ENCODE measurements at places on chromosomes 2 and 18.
A peak's percentile ranks its signal among the peaks of the same experiment; 100 is the strongest.

DNA sequence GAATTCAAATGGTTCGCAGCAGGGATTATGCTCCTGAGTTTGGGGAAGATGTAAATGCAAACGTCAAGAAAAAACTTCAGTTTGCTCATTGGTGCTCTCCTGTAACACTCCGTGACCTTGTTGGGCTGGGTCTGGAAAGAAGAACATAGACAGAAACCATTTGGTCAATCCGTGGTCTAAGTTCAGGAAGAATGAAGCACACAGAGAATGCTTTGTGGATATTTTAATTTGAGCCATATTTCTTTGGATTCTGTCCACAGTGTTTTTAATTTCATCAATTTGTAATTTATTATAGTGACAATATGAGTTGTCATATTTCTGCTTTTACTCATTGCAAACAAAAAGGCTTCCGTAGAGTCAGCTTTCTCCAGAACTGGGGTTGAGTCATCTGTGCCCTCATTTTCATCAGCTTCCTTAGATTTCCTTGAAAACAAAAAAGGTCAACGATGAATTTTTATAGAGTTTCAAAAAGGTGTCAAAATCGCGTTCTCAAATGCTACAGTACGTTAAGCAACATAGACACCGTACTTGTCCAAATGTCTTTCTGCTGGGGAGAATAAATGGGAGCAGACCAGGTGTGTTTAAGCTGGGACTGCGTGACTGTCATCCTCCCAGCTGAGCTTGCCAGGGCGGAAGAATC lies 606.4 kb downstream of the RNF144A start:
- DNase-seq, result peak; percentile 84

DNA sequence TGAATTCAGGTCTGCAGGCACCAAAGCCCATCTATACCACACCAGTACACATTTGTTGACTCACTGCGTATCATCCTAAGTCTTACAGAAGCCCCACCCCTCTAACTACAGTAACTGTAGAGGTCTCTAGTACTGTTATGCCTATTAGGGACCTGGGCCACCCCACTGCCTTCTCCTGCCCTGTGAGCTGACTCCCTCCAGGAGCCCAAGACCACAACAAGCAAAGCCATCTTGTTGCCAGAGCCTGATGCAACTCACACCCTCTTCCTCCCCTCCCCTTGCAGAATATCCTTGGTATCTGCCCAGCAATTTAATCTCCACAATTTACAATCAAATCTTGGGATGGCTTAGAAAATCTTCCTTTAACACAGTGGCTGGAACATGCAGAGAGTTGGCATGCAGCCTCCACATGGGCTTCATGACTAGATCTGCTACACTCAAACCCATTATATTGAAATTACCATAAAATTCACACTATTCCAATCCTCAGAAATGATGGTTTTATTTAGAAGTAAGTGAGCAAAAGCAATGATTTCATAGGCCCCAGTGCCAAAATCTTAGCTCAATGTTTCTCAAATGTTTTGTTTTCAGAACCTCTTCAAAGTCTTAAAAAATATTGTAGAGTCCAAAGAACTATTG lies 17.7 kb upstream of the CYP1B1 start:
- DNase-seq, result peak; percentile 72

- no peak for DNase-seq
Observed at GRCh38 chr2:39243469-39244123, at the start of gene CDKL4. Gene CDKL4 (minus strand): TSS chr2:39243970.

DNA sequence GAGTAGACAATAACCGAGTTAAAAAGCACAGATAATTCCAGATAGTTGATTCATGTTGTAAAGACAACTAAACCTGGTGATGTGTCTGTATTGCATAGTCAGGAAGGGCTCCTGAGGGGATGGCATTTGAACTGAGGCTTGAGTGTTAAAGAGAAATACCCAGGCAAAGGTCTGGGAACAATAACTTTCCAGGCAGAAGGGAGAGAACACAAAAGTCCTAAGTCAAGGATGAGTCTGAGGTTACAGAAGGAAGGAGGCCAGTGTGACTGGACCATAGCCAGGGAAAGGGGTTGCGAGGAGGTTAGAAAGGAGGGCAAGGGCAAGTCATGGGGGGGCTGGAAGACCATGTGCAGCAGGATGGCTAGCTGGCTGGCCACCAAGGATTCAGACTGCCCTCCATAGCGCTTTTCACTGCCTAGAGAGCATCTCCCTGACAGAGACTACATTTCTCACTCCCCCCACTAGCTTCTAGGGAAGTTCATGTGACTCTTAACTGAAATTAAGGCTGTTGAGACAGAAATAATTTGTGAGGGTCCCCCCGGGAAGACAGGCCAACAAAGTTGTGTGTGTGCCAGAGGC lies 135.5 kb upstream of the CREB1 start:
- peak; percentile 63 for DNase-seq

DNA sequence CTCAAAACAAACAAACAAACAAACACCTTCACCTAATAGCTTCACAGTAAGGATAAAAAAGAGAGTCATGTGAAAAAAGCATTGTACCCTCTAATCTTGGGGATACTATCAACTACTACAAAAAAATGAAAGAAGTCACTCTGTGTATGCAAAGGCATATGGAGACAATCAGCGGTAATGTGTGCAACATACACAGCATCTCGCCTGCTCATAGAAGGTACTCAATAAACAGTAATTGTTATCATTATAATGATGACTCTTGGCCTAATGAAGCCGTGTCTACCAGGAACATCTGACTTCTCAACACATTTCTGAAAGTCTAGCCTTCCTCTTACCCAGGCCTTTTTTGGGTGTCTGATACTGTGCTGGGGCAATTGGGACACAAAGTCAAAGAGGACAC lies 55.3 kb downstream of the MYCN start:
- no peak for DNase-seq

DNA sequence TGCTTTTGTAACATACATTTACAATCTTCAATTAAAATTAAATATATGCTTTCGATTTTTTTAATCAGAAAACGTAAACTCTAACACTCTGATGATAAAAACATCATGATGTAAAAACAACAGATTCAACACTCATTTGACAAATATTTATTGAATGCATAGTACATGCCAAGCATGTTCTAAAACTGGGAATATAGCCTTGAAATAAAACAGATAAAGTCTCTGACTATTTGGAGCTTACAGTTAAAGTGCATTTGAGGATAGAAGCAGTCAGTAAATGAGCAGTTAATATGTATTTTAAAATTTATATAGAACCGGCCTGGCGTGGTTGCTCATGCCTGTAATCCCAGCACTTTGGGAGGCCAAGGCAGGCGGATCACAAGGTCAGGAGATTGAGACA lies 47.8 kb downstream of the TMX3 start:
- no peak for DNase-seq

DNA sequence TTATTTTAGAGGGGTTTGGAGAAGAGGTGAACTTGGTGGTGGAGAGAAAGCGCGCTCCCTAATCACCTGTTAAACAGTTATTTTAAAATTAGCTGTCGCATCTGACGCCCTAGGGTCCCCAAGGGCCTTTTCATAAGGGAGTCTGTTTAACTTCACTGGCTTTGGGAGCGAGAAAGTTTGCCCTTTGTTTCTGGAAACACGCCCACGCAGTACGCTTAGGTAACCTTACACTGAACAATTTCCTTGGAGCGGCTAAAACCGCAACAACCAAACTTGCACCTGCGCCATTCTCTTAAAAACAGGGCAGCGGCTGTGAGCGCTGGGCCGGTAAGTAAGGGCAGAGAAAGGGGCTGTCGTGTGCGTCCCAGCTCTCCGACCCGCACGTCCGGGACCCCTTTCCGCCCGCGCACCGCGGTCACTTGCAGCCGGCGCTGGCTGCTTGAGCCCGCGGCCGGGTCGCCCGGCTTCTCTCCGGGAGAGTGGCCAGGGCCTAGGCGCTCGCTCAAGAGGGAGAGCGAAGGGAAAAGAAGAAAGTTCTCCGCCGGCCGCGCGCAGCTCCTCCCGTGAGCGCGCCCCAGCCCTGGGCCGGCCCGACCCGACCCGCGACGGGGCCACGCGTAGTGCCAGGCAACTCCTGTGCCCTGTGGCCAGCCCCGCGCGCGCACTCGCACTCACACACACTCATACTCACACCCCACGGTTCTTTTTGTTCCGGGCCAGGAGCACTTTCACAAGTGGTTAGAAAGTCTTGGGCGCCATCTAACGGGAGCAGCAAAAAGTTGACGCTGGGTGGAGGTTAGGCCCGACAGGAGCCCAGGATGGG lies 19.2 kb downstream of the POU3F3 start:
- peak; percentile 67 for DNase-seq

GRCh38 chr18:70116949-70117348 lies 88.5 kb downstream of the RTTN start:
- DNase-seq, result no peak

DNA sequence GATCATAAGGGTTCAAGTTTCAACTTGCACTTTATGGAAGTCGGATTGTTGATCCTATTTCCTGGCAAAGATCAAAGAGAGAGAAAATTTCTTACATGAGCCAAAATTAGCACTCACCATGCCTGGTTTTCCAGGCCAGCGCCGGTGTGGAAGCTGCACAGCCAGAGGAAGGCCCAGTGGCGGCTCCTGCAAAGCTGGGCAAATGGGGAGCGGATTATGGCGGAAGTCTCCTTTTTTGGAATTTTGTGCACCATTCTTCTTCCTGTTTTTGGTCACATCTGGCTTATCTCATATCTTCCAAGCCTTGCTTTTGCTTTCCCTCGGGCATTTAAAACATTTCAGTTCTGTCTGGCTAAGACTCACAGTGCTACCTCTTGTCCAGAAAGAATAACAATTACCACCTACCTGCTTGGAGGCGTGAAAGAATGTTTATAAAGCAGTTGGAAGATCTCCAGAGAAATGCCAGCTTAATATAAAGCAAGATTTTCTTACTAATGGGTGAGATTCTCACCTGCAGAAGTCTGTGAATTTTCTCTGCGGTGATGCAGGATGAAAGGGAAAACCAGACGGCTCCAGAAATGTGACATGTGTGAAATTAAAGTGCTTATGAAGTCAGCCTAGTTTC lies 94.3 kb downstream of the ASAP2 start:
- no peak for DNase-seq

DNA sequence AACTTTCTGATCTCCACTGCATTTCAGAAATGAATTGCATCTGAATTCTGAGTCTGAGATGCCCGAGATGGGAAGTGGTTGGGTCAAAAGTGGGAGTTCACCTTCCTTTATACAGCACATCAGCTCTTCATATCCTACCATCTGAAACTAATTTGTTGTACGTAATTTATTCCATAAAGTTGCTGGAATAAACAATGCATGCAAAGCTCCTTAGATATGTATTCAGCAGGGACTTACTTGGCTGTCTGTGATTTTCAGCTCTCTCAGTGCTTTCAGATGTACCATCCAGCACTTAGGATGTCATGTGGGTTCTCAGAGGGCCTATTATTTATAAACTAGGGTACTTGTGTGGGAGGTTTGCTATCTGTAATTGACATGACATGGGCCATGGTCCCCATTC lies 46.9 kb upstream of the EFEMP1 start:
- peak; percentile 17 for DNase-seq

Measured in fibroblast of upper back skin (primary cell).